ENCODE measurements at places on chromosomes 7 and 10. TPM values are rescaled to one million over a fixed set of nuclear protein-coding genes. Genes with fewer than 3 reads are reported as not detected.

The SMNDC1 gene
- total RNA-seq: 34.7 TPM

The CALML5 gene
- not detected for total RNA-seq

The RNLS gene
- total RNA-seq: 18.0 TPM

The NPC1L1 gene
- total RNA-seq: 0.10 TPM

The EPDR1 gene
- 90.2 TPM for total RNA-seq

The PNLIP gene
- total RNA-seq: not detected

The CYP3A7 gene
- not detected for total RNA-seq

The BMPR1A gene
- total RNA-seq: 24.4 TPM

The DOCK4 gene
- total RNA-seq: 139 TPM

The CALML3 gene
- total RNA-seq: not detected

The JCAD gene
- 30.0 TPM for total RNA-seq

The VAX1 gene
- total RNA-seq: 2.3 TPM

The ACTL6B gene
- 61.6 TPM for total RNA-seq

The METTL2B gene
- 33.6 TPM for total RNA-seq

The AGAP6 gene
- total RNA-seq: 20.6 TPM

The RAB18 gene
- total RNA-seq: 167 TPM

The AKR1C3 gene
- total RNA-seq: 12.4 TPM

The TDRD1 gene
- 0.75 TPM for total RNA-seq

The GPR37 gene
- 168 TPM for total RNA-seq

The CYP2C18 gene
- total RNA-seq: not detected

The ANKRD2 gene
- total RNA-seq: 3.1 TPM

The ADK gene
- total RNA-seq: 35.6 TPM

The CRTAC1 gene
- 41.9 TPM for total RNA-seq

The FAM20C gene
- 47.9 TPM for total RNA-seq

The TAC1 gene
- 11.4 TPM for total RNA-seq

The BLNK gene
- total RNA-seq: 5.7 TPM

The FAM24B gene
- total RNA-seq: 6.6 TPM

The TEX36 gene
- total RNA-seq: not detected

The HYAL4 gene
- not detected for total RNA-seq

The STMP1 gene
- total RNA-seq: 18.3 TPM

The ITIH5 gene
- total RNA-seq: 20.0 TPM

The GPNMB gene
- 13.9 TPM for total RNA-seq

The H2BK1 gene
- not detected for total RNA-seq

The PON3 gene
- 2.7 TPM for total RNA-seq

The TMEM176B gene
- total RNA-seq: 20.4 TPM

The NUTM2A gene
- 0.63 TPM for total RNA-seq

The SAP25 gene
- total RNA-seq: 2.2 TPM

The SPDYE2 gene
- not detected for total RNA-seq

The GPRIN2 gene
- total RNA-seq: 1.9 TPM

The HOXA4 gene
- total RNA-seq: not detected

The WEE2 gene
- total RNA-seq: not detected

The ELN gene
- 13.1 TPM for total RNA-seq

The CPA2 gene
- 1.4 TPM for total RNA-seq

The HOXA6 gene
- not detected for total RNA-seq

The IDI2 gene
- not detected for total RNA-seq

Measured in dorsolateral prefrontal cortex (tissue), 122 donors.